CD4-positive, alpha-beta T cell treated with Interleukin-17A for 1 hour (primary cell): ENCODE measurements at places on chromosomes 4 and X.

GRCh38 chr4:168919706-168920324 lies 90.2 kb downstream of the CBR4 start:
- DNase-seq, result no peak

GRCh38 chr4:64095398-64095797 lies 313.9 kb downstream of the TECRL start:
- no peak for DNase-seq

DNA sequence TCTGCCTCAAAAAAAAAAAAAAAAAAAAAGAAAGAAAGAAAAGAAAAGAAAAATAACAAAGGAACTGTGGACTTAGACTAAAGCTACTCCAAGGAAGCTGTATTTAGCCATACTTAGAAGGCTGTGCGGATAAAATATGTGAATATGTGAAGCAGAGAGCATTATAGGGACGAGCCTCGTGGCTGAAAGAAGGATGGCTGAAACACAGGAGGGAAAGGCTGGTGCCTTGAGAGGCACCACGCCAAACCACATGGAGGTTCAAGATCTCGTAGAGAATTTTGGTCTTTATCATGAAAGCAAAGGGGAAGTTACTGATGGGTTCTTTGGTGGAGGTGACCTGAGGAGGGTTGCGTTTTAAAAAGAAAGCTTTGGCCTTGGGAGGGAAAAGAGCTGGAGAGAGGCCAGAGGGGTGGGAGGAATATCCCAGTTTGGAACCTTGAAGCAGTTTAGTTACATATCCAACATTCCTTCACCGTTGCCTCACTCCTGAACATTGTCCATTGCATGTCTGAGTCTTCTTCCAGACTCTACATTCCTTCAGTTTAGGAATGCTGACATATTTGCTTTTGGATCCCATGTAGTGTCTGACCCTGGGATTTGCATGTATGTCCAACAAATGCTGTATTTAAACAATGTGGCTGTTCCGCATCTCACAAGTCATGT lies 82.5 kb downstream of the CPE start:
- DNase-seq, result no peak

DNA sequence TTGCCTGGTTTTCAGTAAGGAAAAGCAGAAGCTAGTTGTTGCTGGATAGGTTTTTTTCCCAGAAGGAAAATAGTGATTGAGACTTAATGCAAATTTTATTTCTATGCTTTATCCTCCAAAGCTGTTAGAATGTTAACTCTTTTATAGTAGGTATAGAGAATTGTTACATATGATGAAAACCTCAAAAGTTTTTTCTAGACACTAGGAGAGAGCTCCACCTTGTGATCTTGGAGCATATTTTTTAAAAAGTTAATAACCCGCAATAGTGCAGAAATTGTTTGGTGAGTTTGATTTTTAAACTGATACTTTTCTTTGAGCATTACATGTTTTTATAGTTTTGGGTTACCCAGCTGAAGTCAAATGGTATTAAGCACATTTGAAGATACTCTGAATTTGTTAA lies 56.5 kb downstream of the STAG2 start:
- DNase-seq, result peak; percentile 30

GRCh38 chr4:22190855-22191254 lies 242.3 kb upstream of the KCNIP4 start:
- DNase-seq, result no peak

GRCh38 chr4:63558709-63559108 lies 850.5 kb downstream of the TECRL start:
- no peak for DNase-seq

DNA sequence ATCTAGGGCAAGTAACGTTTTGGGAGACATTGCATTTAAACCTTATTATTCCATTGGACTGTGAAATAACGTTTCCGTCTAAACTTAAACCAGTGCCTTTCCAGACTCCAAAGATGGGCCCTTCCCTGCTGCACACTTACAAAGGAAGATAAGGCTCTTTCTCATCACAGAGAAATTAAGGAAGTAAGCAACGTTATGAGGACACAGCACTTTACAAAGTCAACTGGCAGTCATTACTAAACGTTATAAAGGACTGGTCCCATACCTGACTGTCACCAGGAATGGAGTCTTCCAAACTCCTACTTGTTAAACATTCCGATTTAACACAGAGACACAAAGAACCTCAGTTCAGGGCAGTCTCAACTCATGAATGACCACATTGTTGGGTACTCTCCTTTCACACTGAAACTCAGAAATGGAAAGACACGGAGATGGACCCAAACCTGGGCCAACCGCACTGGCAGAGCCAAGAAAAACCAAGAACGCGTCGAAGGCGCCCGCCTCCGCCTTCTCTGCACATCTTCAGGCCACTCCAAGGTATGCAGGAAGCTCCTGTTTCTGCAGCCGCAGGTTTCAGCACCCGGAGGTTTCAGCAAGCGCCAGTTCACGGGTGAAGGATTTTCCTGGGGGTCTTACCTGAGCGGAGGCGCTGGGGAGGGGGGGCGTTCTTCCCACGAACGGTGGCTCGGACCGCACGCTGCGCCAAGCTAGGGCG lies 670 bp downstream of the PAPSS1 start:
- DNase-seq, result peak; percentile 31

GRCh38 chr4:101020956-101021355 lies 326.4 kb downstream of the PPP3CA start:
- DNase-seq, result peak; percentile 60

GRCh38 chr4:183171484-183172267 lies 72.6 kb downstream of the WWC2 start:
- DNase-seq, result no peak

DNA sequence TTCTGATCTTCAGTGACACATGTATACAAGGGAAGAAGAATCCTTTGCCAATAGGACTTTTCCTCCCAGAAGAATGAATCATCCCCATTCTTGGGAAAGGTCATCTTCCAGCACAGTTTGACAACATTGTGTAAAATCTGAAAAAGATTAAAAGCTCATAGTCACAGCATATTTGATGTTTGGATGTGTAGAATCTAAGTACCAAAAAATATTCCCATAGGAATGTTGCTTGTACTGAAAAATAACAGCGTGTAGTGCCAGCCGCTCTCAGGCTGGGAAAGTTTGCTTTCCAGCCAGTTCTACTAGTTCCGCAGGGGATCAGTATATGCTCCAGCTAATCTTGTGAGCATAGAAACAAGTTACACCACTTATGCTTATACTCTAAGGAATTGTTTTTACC lies 74.7 kb upstream of the IL13RA1 start:
- no peak for DNase-seq

DNA sequence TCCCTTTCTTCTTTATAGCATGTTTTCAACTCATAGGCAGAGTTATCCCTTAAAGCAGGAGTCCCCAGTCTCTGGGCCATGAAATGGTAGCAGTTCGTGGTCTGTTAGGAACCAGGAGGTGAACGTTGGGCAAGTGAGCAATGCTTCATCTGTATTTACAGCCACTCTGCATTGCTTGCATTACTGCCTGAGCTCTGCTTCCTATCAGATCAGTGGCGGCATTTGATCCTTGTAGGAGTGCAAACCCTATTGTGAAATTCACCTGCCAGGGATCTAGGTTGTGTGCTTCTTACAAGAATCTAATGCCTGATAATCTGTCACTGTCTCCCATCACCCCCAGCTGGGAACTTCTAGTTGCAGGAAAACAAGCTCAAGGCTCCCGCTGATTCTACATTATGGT lies 39.8 kb downstream of the DTHD1 start:
- DNase-seq, result no peak

- DNase-seq, result no peak
These were observed 38.7 kb downstream of the CCSER1 start for GRCh38 chr4:90165883-90166282.

DNA sequence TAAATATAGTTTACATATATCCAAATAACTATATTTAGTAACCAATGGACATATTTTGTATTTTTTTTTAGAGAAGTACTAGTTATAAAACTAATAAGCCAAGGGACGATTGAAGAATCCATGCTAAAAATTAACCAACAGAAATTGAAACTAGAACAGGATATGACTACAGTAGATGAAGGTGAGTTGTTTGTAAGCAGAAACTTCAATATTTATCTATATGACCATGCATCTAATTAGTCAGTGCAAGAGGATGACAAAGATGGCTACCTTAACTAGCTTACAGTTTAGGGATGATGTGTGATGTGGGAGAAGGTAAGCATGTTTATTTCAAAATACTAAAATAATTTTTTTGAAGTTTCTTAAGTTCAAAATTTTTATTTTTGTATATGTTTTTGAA lies 57.7 kb downstream of the HPGDS start:
- no peak for DNase-seq

GRCh38 chrX:122835886-122836285 lies 348.2 kb upstream of the GRIA3 start:
- DNase-seq, result no peak

DNA sequence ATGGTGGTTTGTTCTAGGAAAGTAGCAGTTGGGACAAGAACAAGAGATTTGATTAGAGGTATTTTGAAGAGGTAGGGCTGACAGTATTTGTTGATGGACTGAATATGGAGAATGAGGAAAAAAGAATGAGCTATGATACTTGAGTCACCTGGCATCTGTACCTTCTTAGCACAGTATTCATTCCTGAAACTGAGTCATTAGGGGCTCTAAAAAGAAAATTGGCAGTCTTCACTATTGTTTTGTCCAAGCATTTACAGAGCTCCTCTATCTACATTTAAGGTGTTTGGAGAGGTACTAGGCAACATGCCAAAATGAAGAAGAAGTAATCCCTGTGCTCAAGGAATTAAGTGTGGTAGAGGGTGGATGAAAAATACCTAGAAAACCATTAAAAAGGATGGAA lies 165.8 kb downstream of the SHROOM4 start:
- no peak for DNase-seq

DNA sequence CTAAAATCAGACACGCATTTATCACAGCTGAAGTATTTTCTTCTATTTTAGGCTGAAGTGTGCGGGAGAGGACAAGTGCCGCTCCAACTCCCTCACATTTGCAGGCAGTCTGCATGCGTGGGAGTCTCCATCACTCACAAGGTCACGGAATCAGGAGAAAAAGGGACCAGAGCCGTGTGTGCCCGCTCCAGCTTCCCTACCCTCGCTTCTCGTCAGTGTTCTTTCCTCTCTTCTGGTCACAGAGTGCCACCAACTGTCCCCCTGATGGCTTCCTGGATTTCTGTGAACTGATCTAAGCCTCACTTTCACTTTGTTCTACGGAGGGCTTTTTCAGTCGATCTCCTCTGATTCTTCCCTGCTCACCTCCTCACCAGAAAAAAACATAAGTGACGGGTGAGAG lies 407.4 kb upstream of the AADAT start:
- DNase-seq, result no peak

DNA sequence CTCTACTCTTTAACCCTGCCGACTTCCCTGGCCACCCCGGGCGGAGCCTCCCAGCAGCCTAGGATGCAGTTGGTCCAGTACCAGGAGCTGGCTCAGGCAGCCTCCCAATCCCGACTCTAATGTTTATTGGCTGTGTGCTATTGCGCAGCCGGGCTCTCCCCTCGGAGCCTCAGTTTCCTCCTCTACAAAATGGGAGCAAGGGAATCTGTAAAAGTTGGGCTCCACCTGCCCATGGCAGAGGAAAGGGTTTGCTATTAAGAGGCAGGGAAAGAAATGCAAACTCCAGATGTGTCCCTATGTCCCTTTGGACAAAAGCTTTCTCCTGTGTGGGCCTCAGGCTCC lies 140.8 kb upstream of the PJA1 start:
- DNase-seq, result no peak

DNA sequence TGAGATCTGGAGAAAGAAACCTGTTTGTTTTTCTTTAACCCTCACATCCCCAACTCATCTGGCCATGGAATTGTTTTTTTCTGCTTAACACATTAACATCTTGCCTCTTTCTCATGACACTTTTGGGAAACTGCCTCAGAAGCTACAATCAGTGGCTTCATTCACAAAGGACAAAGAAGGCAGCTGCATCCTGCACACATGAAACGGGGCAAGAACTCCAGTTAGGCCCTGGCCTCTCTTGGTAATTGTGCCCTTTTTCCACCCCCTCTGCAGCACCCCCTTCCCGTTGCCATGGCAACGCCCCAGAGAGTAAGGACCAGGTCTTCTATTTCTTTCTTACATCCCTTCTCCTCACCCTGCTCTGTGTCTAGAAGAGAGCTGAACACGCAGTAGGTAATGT lies 103.4 kb downstream of the PDGFRA start:
- DNase-seq, result no peak

DNA sequence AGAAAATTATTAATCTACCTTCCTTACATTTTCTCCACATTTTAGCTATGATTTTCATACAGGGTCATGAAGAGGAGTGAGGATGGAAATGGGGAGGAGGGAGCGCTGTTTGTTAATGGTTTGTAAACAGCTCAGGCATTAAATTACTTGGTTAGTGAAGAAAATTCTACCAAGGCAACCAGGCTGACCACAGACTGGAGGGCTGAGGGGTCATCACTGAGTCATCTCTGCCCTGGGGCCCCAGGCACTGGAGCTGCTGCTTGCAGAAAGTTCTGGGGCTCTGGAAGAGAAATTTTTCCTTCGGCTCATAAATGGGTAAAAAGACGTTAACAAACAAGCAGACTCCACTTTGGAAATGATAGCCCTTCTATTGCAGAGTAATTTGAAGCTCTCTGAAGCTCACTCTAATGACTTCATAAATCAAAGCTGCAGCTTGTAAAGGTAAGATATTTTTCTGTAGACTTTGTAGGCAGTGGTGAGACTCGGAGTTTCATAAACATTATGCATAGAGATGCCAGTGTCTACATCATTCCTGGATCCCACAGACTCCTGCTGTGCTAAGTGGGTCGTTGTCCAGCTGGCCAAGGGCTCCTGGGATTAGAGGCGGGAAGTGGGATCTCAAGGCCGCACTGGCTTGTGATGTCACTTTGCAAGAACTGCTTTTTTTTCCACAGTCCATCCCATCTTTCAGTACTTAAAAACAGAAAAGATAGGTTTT lies 159.6 kb downstream of the PTTG2 start:
- DNase-seq, result no peak

- DNase-seq, result no peak
These were observed 830.9 kb upstream of the NDST4 start for GRCh38 chr4:115944146-115944905.

GRCh38 chr4:122758033-122758432 lies 25.5 kb downstream of the BBS12 start:
- peak; percentile 47 for DNase-seq

- no peak for DNase-seq
These were observed 4.1 kb downstream of the HDAC8 start for GRCh38 chrX:72568406-72569092.

DNA sequence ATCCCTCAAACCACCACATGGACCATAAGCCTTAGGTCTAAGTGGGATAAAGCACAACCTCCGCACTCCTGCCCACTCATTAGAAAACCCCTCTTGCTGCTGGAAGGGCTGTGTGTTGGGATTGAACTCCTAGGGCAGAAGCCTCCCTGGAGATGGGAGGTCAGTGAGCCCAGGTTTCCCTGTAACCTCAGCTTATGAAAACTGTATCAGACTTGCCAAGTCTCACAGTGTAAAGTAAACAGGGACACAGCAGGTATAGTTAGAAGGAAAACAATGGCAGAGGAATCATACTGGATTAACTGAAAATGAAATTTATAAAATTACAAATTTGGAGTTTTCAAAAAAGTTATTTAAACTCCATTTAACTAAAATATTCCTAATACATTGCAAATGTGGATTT lies 29.9 kb downstream of the CASP6 start:
- DNase-seq, result no peak

- no peak for DNase-seq
These were observed 71.7 kb downstream of the FBXW7 start for GRCh38 chr4:152464030-152464823.
